Stimulated activated CD8-positive, alpha-beta memory T cell treated with anti-CD3 and anti-CD28 coated beads, Interleukin-7, amount 100 ng/mL, for 1 hour (primary cell): ENCODE measurements at places on chromosomes 2 and 18.

- no peak for DNase-seq
Observed at GRCh38 chr2:33673937-33674336, 74.8 kb upstream of the FAM98A start.

DNA sequence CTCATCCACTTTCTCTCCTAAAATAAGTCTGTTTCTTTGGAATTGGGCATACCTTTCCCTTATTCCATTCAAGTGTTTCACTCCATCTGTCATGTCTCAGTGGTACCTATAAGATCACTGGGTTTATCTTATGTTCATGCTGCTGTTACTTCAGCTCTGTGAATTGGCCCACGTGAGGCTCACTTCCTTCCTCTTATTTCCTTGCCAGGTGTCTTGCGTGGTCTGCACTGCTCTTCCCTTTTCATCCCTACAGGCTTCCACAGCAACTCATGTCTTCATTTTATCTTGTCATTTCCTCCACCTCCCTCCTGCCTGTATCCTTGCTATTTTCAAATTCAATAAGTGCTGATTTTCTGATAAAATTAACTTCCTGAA, 159.1 kb upstream of the ALPP start:
- no peak for DNase-seq

- DNase-seq: no peak
Observed at GRCh38 chr2:28415010-28415409, 22.4 kb downstream of the FOSL2 start.

DNA sequence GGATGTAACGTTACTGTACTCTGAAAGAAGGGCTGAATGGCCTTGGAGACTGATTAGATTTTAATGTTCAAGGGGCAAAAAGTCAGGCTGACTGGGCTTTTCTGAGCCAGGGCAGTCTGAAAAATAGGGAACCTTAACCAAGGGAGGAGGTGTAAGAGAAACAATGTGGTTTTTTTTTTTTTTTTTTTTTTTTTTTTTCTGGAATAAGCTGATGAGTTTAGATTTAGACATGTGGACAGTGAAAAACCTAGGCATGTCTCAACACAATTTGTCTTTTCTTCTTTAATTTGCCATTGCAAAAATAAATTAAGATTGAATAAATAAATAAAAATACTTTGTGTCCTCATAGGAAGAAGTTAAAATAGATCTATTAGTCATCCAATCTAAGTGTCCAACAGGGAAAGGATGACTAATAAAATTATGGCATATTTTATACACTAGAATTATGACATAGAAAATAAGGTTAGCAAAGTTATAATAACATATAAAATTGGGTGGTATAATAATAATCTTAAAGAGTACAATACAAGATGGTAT, 237.6 kb upstream of the TRIB2 start:
- no peak for DNase-seq

- no peak for DNase-seq
Observed at GRCh38 chr2:186590759-186591505, 1.1 kb downstream of the ITGAV start.

- no peak for DNase-seq
Observed at GRCh38 chr2:120290737-120291136, 38.1 kb downstream of the RALB start.
